Stimulated activated CD4-positive, alpha-beta T cell treated with anti-CD3 and anti-CD28 coated beads, Interleukin-12 subunit alpha, Interleukin-12 subunit beta, amount 100 ng/mL, for 24 hours (primary cell): ENCODE measurements at places on chromosomes 2 and 18.

- peak; percentile 12 for DNase-seq
These were observed 33.4 kb downstream of the XRCC5 start for GRCh38 chr2:216142540-216142939.

DNA sequence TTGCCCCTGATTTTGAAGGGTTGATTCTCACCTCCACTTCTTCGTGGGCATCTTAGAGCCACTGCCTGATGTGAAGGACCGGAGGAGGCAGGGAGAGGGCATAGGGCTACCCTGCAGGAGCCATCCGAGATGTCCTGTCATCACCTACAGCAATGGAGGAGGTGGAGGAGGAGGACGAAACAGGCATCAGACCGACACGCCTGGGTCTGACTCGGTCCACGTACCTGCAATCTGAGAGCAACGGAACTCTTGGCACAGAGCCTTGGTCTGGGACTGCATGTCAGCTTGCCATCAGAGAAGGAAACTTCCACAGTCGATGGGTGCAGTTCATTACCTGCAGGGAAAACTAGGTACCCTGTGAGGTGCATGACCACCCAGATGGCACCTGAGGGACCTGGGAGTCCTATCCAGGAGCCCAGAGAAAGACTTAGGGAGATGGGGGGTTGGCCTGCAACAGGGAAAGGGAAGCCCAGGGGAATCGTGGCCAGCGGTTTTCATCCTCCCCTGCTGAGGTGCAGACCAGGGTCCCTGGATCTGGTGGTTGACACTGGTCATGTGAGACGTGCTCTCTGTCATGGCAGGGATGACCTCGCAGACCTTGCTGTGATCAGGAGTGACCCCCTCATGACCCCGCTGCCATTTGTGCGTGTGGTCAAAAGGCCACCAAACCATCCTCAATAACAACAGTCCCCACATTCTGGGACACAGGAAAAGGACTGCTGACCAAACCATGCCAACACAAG, 190.8 kb downstream of the SEPTIN10 start:
- no peak for DNase-seq

DNA sequence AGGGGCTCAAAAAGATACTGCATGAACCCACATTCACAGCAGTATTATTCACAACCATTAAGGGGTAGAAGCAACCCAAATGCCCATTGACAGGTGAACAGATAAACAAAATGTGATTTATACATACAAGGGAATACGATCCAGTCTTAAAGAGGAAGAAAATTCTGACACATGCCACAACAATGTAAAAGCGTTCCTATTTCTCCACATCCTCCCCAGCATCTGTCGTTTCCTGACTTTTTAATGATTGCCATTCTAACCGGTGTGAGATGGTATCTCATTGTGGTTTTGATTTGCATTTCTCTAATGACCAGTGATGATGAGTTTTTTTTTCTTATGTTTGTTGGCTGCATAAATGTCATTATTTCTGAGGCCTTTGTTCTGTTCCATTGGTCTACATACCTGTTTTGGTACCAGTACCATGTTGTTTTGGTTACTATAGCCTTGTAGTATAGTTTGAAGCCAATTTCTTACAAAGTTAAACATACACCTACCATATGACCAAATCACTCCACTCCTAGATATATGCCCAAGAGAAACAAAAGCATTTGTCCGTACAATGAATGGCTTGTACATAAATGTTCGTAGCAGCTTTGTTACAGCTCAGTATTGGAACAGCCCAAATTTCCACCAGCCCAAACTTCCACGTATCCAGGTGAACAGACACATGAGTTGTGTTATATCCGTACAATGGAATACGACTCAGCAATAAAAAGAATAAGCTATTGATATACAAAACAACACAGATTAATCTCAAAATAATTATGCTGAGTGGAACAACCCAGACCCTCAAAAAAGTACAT, 85.1 kb downstream of the TMEM131 start:
- DNase-seq, result no peak

- DNase-seq, result no peak
These were observed 156.5 kb upstream of the L3MBTL4 start for GRCh38 chr18:6571239-6571602.

DNA sequence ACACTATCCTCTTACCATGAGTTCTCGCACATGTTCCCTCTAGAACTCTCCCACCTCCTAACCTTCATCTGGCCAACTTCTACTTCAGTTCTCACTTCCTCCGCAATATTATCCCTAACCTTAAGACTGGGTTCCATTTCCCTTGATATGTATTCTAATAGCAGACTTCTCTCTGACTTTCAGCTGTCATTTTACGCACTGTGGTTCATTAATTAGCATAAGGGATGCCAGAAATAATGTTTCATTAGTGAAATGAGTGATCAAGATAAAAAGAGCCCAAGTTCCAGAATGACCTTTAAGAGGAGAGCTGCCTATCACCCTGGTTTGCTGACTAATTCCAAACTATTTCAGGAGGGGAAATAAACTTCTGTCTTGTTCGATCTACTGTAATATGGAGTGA, 108.6 kb upstream of the CCDC150 start:
- no peak for DNase-seq

- no peak for DNase-seq
These were observed 288.3 kb upstream of the FBXO11 start for GRCh38 chr2:48194641-48195040.

DNA sequence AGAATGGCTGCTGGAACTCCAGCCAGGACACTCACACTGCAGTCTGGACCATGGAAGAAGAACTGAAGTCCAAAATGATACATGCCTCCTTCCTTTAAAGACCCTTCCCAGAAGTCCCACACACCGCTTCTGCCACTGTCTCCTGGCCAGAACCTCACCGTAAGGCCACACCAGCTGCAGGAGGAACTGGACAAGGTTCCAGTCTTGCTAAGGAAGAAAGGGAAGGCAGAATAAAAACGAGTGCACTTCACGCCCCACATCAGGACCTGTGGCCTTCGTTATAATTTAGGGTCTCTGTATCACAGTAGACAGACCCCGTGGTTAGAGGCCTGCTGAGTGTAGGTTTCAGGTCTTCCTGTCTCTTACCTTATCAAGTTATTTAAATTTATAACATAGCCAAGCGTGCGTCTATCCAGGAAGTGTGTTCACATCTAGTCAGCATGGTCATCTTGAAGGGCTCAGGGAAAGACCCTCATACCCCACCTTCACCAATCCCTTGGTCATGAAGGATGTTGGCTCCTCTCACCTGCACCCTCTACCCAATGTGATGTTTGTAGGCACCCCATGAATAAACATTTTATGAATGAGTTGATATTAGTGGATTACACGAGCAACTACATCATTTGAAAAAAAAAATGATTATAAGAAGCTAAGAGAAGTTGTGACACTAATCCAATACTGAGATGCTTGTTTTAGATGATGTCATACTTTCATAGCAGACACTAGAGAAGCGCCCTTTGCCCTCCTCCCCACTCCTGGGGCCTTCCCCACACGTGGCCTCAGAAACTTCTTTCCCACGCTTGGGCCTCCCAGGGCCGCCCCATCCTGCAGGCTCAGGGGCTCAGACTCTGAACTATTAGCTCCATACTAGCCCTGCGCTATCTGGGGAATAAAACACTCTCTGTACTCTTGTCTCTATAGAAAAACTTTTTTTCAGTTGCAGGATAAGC, 157.6 kb downstream of the FAM210A start:
- no peak for DNase-seq

DNA sequence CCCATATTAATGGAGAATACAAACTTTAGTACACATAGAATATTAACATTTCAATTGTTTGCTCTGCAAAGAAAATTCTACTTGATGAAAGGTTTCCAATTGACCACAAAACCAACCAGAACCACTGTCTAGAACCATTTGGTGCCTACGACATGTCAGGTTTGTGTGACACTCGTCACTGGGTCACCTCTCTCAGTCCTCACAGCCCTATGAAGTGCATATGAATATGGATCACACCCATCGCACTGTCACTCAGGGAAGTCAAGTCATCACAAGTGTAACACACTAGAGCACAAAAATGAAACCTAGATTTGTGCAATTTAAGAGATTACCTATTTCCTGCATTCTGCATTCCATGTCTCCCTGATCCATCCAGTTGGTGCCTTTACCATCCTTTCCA, 43.7 kb downstream of the PTPN2 start:
- DNase-seq, result no peak

GRCh38 chr2:172811027-172811426, 75.4 kb downstream of the RAPGEF4 start:
- DNase-seq, result no peak

GRCh38 chr2:231737761-231738160, 29.4 kb downstream of the PTMA start:
- DNase-seq, result no peak

DNA sequence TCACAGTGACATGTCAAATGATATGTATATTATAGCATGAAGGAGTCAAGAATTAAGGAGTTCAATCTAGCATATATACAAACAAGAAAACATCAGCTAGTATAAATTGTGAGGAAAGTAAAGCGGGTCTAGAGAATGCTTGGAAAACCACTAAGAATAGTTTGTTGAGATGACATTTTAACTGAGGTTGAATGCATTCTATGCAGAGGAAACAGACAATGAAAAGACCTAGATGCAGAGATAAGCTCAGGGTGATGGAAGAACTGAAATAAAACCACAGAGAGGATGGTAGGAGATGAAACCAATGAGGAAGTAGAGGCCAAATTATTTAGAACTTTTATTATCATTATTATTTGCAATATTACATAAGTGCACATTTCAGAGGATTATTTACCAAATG, 803.6 kb upstream of the FANCL start:
- no peak for DNase-seq

- no peak for DNase-seq
These were observed 124.3 kb upstream of the CYP26B1 start for GRCh38 chr2:72271766-72272641.

DNA sequence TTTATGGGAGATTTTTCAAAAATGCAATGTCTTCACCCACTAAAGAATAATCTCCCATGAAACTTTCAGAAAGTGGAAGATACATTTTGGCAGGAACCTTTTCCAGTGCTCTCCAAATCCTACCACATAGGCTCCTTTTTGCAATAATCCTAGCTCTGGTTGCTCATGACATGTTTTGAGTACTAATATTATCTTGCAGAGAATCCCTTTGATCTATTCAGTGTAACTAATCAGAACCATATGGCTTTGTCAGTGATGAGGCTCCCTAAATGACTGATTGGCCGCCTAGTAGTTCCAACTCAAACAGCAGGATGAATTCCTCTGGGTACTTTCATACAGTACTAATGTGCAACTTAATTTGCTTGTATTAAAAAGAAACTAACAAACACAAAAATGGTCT, 544.0 kb upstream of the FAM98A start:
- no peak for DNase-seq

- no peak for DNase-seq
These were observed 875 bp downstream of the C18orf63 start for GRCh38 chr18:74316257-74317170.

- DNase-seq, result no peak
These were observed 78.3 kb downstream of the TAF4B start for GRCh38 chr18:26304511-26304910.

- DNase-seq, result no peak
These were observed 911.6 kb downstream of the EPHA4 start for GRCh38 chr2:220660277-220661145.

DNA sequence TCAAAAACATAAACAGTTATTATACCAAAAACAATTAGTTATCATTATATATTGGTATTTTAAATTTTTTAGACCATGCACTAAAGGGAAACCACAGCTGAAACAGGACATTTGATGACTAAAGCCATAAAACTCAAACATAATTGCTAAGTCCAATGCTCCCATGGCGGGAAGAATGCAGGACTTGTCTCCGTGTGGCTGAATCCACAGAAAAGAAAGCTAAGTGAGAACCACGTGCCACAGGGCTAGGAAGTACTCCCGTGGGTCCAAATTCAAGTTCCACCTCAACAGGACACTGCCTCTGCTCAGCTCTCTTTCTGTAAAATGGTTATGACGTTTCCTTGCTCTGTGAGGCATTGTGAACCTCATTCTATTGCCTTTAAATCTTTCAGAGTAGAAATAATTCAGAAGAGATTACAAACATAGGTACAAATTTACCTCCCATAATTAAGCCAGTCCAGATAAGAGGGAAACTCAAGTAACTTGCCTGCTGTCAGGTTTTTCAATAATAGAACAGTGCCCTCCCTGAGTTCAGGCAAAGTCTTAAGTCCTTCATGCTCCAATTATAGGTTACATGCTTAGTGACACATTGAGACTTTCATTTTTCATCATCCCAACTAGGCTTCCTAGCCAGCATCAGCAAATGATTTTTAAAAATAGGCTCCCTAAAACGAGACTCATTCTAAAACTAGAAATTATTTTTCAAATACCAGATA, 36.7 kb downstream of the FTCDNL1 start:
- DNase-seq, result no peak

- no peak for DNase-seq
These were observed 67.6 kb downstream of the TBC1D8 start for GRCh38 chr2:101083613-101084012.

DNA sequence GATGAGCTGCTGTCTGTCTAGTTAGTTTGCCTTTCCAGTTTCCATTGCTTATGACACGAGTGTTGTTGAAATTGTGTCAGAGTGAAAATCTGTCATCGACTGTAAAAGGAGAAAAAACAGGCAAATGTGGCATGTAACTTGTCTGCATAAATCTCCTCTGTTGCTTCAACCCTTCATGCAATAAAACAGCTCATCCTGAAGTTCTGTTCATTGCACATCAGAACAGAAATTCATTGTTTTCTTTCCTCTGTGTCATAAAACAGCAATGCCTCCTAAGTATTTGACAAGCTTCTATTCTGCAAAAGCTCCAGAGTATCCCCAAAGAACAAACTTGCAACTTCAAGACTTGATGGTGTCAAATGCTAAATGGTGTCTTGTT, 432.1 kb downstream of the MEIS1 start:
- no peak for DNase-seq

DNA sequence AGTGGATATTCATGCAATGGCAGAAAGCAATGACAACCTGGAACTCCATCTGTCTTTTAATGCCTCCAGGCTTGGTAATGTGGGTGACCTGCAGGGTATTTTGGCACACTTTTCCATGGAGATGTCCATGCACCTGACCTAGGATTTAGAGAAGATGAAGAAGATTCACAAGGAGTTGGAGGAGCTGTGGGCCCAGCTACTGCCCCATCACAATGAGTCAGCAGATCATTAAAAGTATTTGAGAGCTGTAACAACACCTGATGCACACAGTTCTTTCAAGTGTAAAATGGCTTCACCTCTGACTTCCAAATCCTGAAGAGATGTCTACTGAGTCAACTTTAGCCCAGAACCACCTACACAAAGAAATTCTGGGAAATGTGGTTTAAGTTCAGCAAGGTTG, 22.1 kb upstream of the OSR1 start:
- DNase-seq, result no peak

- DNase-seq, result no peak
These were observed 90.2 kb upstream of the SLC25A52 start for GRCh38 chr18:31850844-31851243.

GRCh38 chr2:223460774-223461211, 141.4 kb downstream of the SCG2 start:
- DNase-seq, result no peak

DNA sequence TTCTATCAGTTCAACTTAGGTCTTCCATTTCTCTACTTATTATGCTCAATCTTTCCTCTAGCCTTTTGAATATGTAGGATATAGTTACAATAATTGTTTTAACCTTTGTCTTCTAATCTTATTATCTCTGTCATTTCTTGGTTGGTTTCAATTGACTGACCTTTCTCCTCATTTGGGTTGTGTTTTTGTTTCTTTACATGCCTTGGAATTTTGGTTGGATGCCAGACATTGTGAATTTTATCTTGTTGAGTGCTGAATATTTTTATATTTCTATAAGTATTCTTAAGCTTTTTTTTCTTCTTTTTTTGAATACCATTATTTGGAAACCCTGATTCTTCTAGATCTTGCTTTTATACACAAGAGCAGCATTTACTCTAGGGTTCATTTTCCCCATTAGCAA, 30.7 kb upstream of the TMEM247 start:
- DNase-seq, result no peak
